ENCODE measurements at places on chromosomes 16 and 17.

GRCh38 chr17:149897-150584 is 12.7 kb downstream of the SCGB1C2 start:
- DNase-seq, result no peak

DNA sequence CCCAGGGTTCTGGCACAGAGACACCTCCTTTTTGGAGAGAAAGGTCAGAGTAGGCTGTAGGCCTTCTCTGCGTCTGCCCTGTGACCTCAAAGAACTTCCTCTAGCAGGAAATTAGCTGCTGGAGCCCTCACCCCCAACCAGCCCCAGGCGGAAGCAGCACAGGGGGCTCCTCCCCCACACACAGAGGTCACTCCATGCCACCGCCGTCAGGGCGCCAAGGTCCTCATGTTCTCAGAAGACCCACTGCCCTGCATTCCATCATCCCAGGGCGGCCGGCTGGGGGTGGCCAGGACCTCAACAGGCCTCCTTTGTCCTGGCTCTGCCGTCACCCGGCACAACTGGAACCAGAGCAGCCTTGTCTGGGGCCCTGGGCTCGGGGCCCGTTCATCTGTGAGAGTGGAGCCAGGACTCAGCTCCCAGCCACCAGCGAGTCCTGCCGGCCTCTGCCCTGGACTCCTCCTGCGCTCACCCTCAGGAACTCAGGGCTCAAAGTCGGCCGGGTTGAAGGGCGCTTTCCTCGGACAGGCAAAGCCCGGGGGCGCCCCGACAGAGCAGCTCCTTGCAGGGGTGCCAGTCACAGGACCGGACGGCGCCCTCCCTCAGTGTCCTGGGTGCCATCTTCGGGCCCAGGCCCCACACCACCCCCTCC is 1.2 kb downstream of the TMC6 start:
- no peak for DNase-seq

- DNase-seq, result no peak
These were observed 35.3 kb upstream of the RAI1 start for GRCh38 chr17:17645961-17646360.

DNA sequence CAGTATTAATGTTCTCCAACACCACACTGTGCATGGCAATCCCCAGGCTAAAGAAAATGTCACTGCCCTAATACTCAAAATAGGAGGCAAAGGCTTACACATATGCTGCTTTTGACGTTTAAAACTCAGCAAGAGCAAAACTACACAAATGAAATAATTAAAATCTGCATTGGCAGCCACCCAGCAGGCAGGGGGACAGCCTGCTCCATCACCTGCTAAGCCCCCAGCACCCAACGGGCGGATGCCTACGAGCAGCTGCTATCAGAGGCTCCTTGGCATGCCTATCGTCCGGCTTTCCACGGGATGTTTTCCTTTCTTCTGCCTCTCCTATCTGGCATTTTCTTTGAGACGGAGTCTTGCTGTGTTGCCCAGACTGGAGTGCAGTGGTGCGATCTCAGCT is 337.5 kb downstream of the SOX9 start:
- DNase-seq, result no peak

- DNase-seq, result no peak
These were observed 10.3 kb downstream of the NUPR1 start for GRCh38 chr16:28528463-28528867.

DNA sequence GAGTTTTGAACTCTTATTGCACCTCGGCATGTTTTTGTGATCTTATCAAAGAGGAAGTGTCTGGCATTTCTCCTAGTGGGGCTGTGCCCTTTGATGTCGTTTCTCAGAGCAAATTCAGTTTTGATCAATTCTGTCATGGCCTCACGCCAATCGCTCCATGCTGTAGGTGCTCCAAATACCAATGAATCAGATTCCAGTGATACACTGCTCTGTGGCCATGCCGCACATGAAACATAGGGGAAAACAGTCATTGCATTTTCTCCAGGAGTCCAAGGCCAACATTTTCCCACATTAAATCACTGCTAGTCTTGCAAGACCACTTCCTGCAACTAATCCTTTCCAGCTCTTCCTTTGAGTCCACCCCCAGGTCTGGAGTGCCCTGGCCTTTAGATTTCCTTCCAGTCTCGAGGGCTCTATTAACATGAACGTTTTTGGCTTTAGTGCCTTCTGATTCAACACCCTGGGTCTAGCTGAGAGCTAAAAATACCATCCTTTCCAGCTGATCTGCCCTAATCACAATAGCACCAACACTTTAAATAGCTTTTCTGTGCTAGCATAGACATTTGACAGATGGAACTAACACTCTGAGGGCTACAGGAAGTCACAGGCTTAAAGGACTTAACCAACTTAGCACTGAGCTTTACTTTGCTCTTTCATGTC is 18.2 kb upstream of the RASL10B start:
- DNase-seq, result no peak

DNA sequence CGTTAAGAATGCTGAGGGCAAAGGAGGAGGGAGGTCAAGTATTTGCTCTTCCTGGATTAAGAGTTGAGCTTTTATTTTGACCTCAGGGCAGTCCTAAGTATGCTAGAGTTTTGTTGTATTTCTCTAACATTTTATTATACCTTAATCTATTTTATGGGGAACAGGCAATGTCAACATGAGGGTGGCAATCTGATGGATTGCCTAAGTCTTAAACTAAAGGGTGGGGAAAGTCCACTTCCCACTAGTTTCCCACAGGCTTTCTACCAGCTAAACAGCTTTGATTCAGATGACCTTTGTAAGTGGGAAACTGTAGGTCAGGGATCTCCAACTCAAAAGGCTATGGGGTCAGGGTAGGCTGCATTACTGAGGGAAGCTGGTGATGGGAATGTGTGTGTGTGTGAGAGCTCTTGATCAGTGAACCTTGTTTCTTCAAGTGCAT is 24.9 kb downstream of the HSD17B2 start:
- DNase-seq, result no peak

DNA sequence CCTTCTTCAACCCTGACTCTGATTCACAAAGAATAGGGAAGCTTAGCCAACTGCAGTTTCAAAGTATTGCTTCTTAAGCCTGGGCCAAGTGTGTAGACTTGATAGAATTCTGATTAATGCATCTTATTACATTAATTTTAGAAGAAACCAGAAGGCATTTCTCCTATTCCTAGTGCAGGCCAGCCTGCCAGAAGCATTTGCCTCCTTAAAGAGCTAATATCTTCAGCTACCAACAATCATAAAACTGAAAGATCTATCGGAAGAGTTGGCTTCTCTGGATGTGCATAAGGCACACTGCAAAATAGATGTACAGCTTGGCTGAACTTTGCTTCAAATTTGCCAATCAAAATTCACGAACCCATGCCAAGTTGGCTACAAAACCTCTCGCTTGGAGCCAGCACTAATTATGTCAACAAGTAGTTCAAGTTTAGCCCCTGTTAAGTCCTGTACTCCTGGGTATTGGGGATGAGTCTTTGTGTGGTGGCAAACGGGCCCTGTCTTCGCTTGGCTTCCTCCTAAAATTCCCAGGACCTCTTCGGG is 717.8 kb downstream of the WWOX start:
- no peak for DNase-seq

DNA sequence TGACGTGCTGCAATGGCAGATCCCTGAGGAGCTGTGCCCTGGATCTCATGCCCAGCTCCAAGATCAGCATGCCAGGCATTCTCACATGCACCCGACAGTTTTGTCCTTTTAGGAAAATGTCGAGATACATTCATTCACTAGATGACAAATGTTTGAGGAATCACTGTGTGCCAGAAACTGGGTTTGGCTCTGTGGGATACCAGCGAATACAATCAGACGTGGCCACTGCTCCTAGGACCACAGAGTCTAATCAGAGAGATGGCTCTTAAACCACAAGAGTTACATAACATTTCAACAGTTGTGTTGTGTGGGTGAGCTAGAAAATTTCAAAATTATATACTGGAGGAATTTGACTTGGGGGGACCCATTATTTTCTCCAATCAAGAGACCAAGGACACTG is 579.7 kb downstream of the CDH13 start:
- no peak for DNase-seq

DNA sequence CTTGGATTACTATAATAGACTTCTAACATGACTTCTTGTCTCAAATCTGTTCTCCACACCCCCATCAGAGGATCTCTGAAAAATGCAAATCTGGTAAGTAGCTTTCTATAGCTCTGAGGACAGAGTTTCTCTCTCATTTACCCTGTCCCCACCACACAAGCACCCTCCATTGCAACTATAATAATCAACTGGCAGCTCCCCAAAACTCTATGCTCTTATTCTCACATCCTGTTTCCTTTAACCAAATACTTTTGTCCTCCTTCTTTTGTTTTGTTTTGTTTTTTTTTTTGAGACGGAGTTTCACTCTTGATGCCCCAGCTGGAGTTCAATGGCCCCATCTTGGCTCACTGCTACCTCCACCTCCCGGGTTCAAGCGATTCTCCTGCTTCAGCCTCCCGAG is 73.4 kb downstream of the HELZ start:
- no peak for DNase-seq

DNA sequence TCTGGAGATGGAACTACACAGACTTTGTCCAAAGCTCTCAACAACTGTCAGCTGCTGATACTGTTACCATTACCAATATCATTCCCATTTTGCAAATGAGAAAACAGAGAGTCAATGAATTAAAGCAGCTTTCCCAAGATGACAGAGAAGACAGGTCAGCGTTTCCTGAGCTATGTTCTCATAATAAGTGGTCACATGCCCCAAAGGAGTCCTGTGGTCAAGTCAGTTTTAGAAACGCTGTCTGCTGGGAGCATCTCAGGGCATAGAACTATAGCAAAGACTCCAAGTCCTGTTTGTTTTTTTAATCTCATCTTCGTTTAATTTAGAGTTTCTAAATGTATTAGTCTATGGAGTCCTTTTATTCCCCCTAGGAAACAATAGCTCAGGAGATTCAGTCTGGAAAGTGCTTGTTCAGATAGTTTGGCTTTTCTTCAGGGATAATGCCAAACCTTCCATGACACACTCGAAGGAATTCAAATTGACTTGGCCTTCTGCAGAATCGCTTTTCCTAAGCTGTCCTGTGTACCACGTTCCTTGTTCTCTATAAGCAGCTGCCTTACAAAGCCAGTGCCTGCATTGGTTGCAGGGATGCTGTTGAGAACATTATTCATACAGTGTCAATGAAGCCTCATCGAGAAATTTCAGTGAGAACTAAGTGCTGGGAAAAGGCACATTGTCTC is 12.1 kb downstream of the CCDC42 start:
- no peak for DNase-seq

- DNase-seq, result no peak
These were observed 8.2 kb upstream of the CIAO3 start for GRCh38 chr16:749010-749409.

DNA sequence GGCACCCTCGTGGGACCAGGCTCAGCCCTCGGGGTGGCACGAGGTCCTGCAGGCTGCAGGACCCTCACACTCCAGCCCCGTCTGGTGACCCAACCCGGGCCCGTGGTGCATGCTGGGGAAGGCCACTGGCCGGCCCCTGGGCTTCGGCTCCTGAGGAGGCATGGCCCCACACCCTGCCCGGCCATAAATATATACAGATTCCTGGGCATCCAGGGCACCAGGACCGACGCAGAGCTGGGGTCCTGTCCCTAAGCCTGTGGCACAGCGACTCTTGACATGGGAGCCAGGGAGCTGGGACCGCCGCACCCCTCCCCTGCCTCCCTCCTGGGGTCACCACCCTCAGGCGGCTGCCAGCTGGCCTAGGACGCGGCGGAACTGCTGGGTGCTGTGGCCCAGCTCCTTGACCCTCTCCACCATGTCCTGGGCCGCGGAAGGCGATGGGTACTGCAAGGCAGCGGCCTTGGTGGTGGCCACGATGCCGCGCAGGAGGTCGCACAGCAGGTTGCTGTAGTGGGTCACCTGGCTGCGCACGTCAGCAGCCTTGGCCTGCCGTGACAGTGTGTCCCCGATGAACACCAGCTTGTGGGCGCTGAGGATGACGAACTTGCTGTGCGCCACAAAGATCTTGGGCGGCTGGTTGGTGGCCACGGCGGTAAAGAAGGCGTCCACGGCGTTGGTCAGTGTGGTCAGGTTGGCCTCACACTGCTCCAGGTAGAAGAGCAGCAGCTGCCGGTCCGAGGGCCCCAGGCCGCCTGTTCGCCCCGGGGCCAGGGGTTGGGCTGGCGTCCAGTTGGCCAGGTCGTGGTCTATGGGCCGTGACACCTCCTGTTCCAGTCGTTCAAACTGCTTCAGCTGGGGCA is 10.6 kb downstream of the CTRB1 start:
- DNase-seq, result no peak
